Upper lobe of left lung (tissue), 6 donors: ENCODE measurements at places on chromosomes 12 and 14. TPM values are rescaled to one million over a fixed set of nuclear protein-coding genes. Genes with fewer than 3 reads are reported as not detected.

Gene KICS2
- 11.8 TPM for total RNA-seq

Gene FAM222A
- total RNA-seq, result 1.0 TPM

Gene CIT
- 29.4 TPM for total RNA-seq

Gene BDKRB2
- 0.78 TPM for total RNA-seq

Gene SRGAP1
- 36.7 TPM for total RNA-seq

Gene ZDHHC22
- total RNA-seq, result not detected

Gene TEX52
- total RNA-seq, result not detected

Gene KRT78
- total RNA-seq, result 0.30 TPM

Gene HPD
- total RNA-seq, result 1.7 TPM

Gene TROAP
- not detected for total RNA-seq

Gene TAS2R10
- 0.46 TPM for total RNA-seq

Gene ACOT4
- total RNA-seq, result 6.4 TPM

Gene CDC42BPB
- total RNA-seq, result 128 TPM

Gene ST8SIA1
- total RNA-seq, result 4.5 TPM

Gene KLHDC1
- 4.9 TPM for total RNA-seq

Gene PAPLN
- total RNA-seq, result 62.9 TPM

Gene MMP19
- total RNA-seq, result 22.2 TPM

Gene ABCB9
- 2.1 TPM for total RNA-seq

Gene SERPINA9
- 0.14 TPM for total RNA-seq

Gene KERA
- total RNA-seq, result not detected

Gene CPNE6
- not detected for total RNA-seq

Gene RNASE12
- total RNA-seq, result not detected

Gene TTC7B
- 16.7 TPM for total RNA-seq

Gene BBOF1
- total RNA-seq, result 8.5 TPM
